ENCODE measurements at places on chromosomes 4 and X.
A peak's percentile ranks its signal among the peaks of the same experiment; 100 is the strongest.

GRCh38 chr4:4919927-4920326, 60.5 kb downstream of the MSX1 start:
- no peak for DNase-seq

GRCh38 chr4:129110931-129111330, 15.0 kb downstream of the C4orf33 start:
- DNase-seq: no peak

DNA sequence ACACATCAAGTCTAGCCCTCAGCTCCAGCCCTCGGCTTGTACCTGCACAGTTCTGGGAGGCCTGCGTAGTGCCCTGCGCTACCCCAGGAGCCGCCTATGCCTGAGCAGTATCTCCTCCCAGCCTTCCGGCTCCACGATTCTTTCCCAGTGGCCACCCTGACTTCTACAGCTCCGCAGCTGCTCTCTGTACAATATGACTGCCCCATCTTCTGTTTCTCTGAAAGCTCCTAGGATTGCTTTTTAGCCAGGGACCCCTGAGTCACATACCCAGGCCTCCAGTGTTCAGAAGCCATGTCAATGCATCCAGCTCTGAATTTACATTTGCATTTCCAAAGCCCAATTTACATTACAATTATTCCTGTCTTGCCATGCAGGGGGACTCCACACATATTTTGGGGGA, 135.5 kb downstream of the PJA1 start:
- DNase-seq: no peak

- no peak for DNase-seq
Observed at GRCh38 chr4:99821918-99822503, 5.4 kb downstream of the DAPP1 start.

- no peak for DNase-seq
Observed at GRCh38 chrX:75746891-75747639, 38.0 kb downstream of the MAGEE2 start.

DNA sequence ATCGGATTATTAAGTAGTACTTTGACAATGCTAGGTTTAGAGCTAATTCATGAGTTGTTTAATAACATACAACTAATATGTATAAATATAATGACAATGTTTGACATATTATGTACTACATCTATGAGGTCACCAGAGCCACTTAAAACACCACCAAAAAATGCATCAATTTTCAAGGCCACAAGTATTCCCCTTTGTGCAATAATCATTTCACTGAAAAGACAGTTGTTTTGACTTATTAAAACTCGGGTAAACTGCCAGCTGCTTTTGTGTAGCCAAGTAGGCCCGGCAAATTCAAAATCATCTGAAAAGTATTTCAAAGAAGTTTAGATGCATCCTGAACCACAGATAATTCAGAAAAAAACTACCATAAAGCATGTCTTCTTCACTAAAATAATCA, 48.7 kb downstream of the CLOCK start:
- DNase-seq: no peak

GRCh38 chr4:124431653-124432192, 280.8 kb downstream of the ANKRD50 start:
- no peak for DNase-seq

DNA sequence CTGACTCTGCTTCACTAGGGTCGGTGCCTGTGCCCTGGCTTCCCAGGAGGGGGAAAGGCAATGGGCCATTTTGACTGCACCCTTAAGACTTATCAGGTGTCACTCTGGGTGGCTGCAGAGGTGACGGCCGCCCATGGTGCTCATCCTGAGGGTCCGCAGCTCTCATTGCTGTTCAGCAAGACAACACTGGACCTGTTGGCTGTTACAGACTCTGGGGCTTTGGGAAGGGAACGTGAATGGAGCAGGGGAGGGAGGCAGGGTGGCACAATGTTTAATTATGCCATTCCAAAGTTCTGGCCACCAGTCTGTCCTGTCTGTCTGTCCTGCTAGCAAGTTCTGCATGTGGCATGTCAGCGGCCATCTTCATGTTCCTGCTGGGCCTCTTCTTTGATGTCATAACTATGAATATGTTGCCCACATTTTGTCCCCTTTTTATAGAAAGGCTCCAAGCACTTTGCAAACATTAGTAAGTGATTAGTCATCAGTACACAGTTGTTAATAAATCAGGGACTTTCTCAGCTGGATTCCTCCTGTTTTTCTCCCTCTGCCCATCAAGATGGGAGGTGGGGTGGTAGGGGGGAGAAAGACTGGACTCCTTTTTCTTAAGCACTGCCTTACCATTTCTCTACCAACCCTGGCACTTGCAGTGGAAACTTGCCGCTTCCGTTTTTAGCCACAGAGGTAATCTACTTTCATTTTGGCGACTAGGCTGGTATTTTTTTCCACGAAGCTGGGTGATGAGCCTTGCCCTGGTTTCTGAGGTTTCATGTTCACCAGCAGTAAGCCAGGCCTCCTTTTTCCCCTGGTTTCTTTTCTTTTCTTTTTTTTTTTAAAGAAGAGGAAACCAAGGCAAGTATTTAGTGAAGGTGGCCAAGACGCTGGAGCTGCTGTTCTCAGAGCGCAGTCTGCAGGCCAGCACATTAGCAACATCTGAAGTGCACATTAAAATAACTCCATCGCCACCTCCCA, 88.6 kb upstream of the TRIM2 start:
- DNase-seq: peak; percentile 91

DNA sequence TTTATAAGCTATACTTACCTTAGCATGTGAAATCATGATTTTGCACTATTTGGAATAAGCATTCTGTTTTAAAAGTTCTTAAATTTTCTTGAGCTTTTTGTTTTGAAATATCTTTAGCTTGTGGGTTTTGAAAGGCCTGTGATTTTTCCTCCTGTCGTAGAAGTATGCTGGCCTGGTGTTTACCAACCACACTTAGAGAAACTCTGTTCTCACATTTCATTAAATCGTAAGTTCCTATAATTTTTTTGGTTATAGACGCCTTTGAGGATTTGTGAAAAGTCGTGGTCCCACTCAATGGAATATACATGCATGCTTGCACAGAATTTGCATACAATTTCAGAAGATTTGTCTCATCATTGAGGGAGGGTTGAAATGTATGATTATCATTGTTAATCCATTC, 63.6 kb downstream of the PDLIM5 start:
- DNase-seq: no peak

- DNase-seq: no peak
Observed at GRCh38 chr4:151355155-151355554, 29.8 kb upstream of the SH3D19 start.

DNA sequence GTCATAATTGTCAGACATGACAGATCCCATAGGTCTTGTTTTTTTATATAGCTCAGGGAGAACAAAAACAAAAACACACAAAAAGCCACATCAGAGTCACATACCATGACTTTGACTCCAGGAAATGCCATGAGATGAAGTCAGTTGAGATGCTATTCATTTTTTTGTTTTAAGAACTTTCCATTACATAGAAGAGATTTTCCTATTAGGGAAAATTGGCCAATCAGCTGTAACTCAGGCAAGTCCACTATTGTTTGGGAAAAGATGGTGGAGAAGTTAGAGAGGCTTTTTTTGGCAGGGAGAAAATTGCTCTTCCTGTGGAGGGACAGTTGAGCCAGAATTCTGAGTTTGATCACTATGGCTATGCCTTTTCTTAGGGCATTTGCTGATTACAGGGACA, 72.6 kb downstream of the SMARCA5 start:
- no peak for DNase-seq

GRCh38 chr4:57191523-57192034, 81.4 kb upstream of the IGFBP7 start:
- no peak for DNase-seq

DNA sequence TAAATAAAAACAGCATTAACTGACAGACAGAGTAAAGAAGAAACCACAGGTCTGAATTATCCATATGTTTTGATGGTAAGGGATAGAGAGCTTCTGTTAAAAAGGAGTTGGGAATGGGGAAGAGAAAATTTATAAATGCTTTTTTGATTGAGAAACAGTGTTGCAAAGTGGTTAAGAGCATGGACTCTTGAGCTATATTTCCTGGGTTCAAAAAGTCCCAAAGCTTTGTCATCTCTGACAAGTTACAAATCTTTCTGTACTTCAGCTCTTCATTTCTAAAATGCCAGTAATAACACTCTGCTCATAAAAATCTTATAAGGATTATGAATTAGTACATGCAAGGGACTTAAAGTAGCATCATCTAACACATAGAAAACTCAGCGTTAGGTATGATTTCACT, 62.2 kb downstream of the N4BP2 start:
- DNase-seq: no peak

- DNase-seq: peak; percentile 66
Observed at GRCh38 chr4:145216535-145216934, 36.1 kb upstream of the OTUD4 start.

DNA sequence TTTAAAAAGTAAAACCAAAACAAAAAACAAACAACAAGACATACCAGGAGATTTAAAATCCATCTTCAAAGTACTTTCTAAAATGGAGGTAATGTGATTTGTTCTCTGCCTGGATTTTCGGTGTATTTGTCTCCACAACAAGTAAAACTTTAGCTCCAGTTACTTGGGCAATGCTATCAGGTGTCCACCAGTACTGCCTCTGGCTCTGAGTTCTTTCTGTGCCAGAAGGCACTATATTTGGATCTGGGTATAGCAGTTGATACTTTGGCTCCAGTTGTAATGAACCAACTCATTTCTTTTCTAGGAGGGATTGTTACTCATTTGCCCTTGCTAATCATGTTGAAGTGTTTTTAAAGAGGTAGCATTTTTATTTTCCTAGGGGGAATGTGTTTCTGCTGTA, 9.5 kb upstream of the PDLIM5 start:
- no peak for DNase-seq

DNA sequence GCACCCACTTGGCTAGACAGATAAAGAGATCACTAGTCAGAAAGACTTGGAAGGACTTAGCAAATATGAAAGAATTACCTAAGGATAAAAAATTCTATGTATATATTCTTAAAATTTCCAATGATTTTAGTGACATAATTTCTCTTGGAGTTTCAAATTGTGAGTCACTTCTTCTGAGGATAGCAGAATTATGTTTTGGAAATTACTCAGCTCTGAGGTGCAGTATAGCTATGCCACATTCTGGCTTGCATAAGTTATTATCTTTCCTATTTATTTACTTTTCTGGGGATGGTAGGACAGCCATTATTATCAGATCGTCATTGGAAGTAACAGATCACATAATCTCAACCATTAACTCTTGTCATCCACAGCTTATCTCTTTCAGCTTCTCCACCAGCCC, 853.5 kb downstream of the TRIML1 start:
- no peak for DNase-seq

GRCh38 chrX:120726294-120726693, 96.4 kb upstream of the C1GALT1C1 start:
- DNase-seq: no peak

DNA sequence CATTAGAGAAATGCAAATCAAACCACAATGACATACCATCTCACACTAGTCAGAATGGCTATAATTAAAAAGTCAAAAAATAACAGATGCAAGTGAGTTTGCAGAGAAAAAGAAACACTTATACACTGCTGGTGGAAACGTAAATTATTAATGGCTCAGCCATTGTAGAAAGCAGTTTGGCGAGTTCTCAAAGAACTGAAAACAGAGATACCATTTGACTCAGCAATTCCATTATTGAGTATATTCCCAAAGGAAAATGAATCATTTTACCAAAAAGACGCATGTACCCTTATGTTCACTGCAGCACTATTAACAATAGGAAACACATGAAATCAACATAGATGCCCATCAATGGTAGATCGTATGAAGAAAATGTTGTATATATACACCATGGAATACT, 75.0 kb downstream of the NAA11 start:
- DNase-seq: no peak

DNA sequence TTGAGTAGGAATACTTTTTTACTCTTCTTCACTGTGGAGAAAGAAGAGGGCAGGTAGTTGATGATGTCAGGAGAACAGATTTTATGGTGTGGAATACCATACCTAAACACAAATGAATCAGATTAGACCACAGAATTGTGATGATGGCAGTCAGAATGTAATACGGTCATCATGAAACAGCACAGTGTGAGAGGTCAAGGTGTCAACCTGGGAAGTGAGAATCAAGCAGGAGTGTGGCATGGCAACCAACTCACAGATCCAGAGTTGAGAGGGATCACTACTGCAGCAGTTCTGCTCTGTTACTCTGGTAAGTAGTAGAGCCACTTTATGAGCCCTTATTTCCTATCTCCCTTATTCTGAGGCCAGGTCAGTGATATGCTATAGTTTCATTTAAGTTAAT, 27.7 kb downstream of the METTL14 start:
- no peak for DNase-seq

GRCh38 chr4:55312489-55313101, 33.4 kb upstream of the SRD5A3 start:
- DNase-seq: no peak
